Hepatic stellate cell (primary cell): ENCODE measurements at places on chromosomes 6 and 20.

DNA sequence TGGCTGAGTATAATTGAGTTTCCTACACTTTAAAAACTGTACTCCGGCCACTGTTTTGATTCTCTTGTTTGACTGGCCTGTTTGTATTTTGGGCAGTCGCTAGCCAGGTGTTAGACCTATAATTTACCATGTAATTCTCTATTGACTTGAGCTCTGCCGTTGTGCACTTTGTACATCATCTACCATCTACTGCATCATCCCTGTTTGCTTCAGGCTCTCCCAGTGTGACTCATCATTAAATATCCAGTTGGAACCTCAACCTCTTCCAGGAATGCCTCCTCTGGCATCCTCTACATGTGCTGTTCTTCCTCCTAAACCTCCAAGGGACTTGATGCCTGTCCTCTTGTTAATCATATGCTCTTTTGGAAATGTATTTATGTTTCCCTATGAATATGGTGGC, 72.3 kb downstream of the FARS2 start:
- DNase-seq, result peak; percentile 24

DNA sequence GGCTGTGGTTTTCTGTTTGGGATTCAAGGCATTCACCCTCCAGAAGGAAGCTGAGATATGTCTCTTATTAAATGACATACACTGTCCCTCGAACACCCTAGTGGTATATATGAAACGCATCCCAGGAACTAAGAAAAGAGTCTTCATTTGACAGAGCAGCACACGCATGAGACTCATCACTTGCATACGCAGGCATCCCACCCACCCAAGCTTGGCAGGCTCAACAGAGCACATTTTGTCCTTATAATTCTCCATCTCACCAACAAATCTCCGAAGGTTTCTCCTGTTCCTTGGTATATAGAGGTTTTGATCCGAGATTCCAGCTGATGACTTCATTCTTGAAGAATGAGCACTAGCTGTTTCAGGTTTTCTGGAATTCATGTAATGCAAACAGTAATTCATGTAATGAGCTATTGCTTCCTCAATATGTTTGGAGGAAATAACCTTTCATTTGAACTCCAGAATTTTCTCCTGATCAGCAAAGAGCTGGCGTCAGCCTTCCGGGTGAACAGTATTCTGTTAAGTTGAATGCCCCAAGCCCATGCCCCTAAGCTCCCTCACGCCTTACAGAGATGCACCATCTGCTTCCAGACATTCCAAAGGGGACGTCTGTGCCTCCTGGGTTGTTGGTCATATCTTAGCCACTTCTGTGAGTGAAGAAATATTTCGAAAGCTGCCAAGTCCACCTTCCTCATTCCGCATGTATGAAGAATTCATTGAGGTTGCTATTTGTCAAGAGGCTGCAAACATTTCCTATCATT, 66.0 kb upstream of the CDH4 start:
- peak; percentile 78 for DNase-seq

GRCh38 chr6:78554341-78554740, 313.0 kb upstream of the IRAK1BP1 start:
- no peak for DNase-seq

- no peak for DNase-seq
Measured at GRCh38 chr6:133360194-133360593, 119.0 kb downstream of the EYA4 start.

- DNase-seq, result no peak
Measured at GRCh38 chr20:22460231-22460630, 124.1 kb downstream of the FOXA2 start.

- peak; percentile 40 for DNase-seq
Measured at GRCh38 chr6:116511424-116512110, at the start of gene CALHM5. CALHM5 (plus strand) TSS chr6:116511639; CDS start chr6:116511697, 58 bp downstream.

DNA sequence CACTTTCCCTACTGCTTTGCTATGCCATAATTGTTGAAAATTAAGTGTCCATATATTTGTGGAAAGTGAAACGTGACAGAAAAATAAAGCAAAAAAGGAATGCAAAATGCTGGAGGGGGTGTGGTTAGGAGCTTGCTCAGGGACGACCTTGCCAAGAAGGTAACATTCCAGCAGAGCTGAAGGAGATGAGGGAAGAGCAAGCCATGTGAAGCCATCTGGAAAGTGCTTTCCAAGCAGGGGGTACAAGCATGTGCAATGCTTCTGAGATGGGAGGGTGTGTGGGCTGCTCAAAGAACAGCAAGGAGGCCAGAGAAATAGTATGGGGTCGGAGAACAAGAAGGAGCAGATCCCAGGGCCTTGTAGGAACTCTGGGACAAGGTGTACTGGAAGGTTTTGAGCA, 161.7 kb downstream of the ISM1 start:
- DNase-seq, result no peak

DNA sequence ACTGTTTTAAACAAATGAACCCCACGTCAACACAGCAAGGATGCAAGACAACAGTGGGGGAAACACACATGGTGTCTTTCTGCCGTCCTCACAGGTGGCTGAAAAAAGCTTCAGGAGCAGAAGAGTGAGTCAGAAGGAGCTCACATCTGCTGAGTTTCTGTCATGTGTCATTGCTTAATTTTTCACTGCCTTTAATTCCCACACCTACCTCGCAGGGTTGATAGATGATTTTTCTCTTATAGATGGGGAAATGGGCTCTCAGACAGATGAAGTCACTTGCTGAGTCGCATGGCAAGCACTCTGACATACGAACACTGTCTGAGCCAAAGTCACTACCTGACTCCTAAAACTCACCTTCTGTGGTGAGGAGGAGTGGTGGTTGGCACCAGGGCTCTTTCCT, 28.3 kb upstream of the CARMIL1 start:
- DNase-seq, result no peak

GRCh38 chr6:104969108-104969507, 12.2 kb downstream of the LIN28B start:
- DNase-seq, result no peak

DNA sequence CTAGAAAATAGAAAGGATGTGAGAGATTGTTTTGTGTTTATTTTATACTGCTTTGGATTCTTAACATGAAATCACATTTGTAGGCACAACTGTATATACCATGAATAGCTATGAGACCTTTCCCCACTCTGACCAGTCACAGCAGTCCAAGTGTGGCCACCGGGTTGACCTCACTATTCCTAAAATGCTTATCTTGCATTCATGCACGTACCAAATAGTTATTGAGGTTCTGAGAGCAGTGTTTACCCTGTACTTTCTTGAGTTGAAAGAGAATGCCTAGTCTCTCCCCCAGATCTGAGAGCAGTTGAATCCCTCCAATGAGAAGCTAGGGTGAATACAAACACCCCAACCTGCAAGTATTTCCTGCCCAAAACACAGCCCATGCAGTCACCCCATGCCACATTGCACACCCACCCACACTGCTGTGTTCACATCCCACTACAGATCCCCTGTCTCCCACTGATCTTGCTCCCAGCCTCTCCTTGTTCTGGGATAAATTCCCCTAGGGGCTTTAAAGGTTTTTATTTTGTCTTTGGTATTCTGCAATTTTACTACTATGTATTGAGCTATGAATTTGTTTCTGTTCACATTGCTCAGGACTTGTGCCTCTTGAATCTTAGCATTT, 51.6 kb downstream of the GOPC start:
- DNase-seq, result no peak
